ENCODE measurements at places on chromosomes 6 and 20.
A peak's percentile ranks its signal among the peaks of the same experiment; 100 is the strongest.

- DNase-seq, result no peak
These were observed 25.4 kb upstream of the PI16 start for GRCh38 chr6:36929152-36929551.

GRCh38 chr6:82712826-82713225 is 349.2 kb downstream of the TPBG start:
- no peak for DNase-seq

DNA sequence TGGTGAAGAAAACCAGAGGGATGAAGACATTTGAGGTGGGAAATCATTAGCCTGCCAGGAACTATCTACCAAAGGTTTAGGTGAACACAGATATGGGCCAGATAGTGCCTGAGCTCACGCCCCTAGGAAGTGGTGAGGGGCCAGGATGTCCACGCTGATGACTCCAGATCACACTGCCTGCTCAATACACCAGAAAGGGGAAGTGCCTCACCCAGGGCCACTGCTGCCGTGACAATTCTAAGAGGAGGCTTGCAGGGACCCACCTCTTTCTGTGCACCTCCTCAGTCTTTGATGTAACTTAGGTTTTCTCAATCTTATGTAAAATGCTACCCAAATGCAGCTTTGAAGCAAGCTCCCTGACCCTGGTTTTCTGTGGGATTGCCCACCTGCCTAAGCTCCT is 5.4 kb upstream of the RAB44 start:
- DNase-seq, result no peak

GRCh38 chr20:62935968-62936585 is 1.9 kb upstream of the GID8 start:
- DNase-seq, result no peak

- no peak for DNase-seq
These were observed 9.9 kb downstream of the PSMA7 start for GRCh38 chr20:62133051-62133845.

DNA sequence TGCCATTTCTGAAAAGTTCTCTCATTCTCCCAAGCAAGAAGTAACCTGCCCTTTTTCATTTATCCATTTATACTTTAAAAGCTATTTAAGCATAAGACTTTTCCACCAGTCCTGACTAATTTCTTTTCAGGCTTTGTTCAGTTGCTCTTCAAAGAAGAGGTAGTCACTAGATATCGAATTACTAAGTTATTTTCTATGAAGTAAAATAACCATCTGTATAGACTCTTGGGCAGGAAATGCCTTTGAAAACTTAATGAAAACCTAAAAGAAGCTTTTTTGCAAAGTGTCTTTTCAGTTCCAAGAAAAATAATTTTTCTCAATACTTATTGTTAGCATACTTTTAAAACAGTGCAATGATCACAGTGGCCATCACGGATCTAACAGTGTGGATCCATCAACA is 31.3 kb upstream of the LAMP5 start:
- no peak for DNase-seq

- DNase-seq, result no peak
These were observed 6.2 kb upstream of the GRM4 start for GRCh38 chr6:34152042-34152524.

GRCh38 chr20:50385733-50386640 is 124.2 kb upstream of the PTPN1 start:
- DNase-seq, result peak; percentile 45

DNA sequence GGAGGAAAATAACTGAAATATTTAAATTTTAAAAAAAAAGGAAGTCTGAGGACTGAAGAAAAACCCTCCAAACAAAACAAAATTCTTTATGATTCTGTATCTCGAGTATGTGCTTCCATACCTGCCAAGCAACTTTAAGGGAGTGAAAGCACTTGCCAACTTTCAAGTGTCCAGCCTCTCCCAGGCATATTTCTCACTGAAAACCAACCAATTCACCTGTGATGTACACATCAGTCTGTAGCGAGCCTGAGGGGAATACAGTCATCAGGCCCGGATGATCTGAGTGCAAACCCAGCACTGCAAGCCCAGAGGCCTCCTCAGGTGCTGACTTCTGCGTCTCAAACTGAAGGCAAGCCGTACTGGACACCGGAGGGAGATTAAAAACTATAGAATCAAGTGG is 164.8 kb upstream of the NT5E start:
- DNase-seq, result no peak

Measured in stimulated activated CD8-positive, alpha-beta memory T cell treated with anti-CD3 and anti-CD28 coated beads, Interleukin-4, amount 100 ng/mL, for 4 hours (primary cell).